ENCODE measurements at places on chromosomes 12 and 14.
A peak's percentile ranks its signal among the peaks of the same experiment; 100 is the strongest.

- DNase-seq, result no peak
Observed at GRCh38 chr12:116677202-116677661, 60.6 kb downstream of the SPRING1 start.

DNA sequence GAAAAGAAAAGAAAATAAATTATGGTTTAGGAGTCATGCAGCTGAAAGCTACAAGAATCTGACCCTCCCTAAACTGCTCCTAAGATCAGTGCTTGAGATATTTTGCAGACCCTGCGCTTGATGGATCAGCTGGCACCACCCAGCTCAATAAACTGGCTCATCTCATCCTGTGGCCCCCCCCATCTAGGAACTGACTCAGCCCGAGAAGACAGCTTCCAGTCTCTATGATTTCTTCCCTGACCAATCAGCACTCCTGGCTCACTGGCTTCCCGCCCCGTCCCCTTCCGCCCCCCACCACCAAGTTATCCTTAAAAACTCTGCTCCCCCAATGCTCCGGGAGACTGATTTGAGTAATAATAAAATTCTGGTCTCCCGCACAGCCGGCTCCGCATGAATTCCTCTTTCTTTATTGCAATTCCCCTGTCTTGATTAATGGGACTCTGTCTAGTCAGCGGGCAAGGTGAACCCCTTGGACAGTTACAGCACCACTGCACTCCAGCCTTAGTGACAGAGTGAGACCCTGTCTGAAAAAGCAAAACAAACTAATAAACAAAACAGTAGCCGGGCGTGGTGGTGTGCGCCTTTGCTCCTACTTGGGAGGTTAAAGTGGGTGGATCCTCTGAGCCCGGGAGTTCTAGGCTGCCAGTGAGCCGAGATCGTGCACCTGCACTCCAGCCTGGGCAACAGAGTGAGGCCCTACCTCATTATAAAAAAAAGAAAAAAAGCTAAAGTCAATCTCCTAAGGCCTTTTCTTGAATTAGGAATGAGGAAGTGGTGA lies 24.5 kb upstream of the SPTLC2 start:
- peak; percentile 5 for DNase-seq

- DNase-seq, result no peak
Observed at GRCh38 chr12:105587237-105587636, 256.7 kb downstream of the C12orf75 start.

DNA sequence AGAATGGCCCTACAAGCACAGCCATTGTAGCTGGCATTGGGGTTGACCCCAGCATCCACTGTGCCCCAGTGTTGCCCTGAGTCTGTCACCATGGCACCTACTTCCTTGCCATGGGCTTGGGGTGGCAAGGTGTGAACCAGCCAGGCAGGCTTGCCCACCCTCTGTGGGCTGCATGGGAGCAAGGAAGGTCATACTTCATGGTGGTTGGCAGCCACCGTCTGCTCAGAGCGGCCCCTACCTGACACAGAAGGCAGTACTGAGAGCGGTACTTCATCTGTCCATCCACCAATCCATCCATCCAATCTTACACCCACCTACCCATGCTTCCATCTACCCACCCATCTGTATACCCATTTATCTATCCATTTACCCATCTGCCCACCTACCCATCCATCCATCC lies 160.1 kb downstream of the KIF26A start:
- no peak for DNase-seq

GRCh38 chr12:22459838-22460490 lies 84.4 kb downstream of the C2CD5 start:
- no peak for DNase-seq

GRCh38 chr12:28793581-28794151 lies 355.4 kb upstream of the FAR2 start:
- DNase-seq, result no peak

DNA sequence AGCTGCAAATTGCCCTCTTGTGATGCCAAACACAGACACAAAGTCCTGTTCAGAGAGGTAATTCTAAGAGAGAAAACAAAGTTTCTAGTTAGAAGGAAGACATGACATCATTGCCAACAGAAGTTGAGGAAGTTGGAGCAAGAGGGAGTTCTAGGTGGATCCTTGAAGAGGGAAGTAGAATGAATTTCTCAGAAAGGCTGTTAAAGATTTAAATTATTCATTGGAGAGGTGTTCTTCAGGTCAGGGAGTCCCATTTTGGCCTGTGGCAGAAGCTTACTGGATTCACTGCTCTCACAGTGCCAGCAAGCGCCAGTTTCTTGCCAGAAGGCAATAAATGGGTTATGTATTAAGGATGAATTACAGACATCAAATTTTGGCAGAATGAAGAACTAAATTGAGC lies 15.3 kb downstream of the TSFM start:
- no peak for DNase-seq

DNA sequence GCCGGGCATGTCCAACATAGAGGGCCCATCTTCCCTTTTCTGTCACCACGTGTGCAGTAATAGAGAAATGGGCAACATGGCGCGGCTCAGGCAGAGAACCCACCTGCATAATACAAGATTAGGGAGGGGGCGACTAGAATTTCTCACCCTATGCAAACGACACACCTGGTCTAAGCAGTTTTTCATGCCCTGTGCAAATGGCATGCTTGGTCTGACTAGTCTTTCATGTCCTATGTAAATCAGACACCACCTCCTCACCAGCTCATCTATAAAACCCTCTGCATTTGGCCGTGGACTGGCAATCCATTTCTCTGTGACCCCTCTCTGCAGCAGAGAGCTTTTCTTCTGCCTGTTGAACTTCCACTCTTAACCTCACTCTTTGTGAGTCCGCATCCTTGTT lies 180.2 kb upstream of the PZP start:
- DNase-seq, result no peak

- no peak for DNase-seq
Observed at GRCh38 chr12:78198896-78199295, 368.2 kb downstream of the NAV3 start.

DNA sequence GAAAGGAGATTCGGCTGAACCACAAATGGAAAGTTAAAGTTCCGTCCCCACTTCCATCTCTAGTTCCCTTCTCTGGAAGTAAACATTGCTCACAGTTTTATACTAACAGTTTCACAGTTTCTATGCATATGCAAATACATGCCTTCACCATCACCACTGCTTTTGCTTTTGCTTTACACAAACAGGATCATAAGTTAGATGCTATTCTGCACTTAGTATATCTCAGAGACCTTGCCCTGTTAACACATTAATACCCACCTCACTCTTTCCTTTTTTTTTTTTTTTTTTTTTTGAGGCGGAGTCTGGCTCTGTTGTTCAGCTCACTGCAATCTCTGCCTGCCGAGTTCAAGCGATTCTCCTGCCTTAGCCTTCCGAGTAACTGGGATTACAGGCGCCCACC lies 890 bp downstream of the TEP1 start:
- DNase-seq, result no peak

- no peak for DNase-seq
Observed at GRCh38 chr12:51090705-51091229, 7.4 kb upstream of the CSRNP2 start.

- DNase-seq, result no peak
Observed at GRCh38 chr12:132145334-132145733, 1.1 kb downstream of the NOC4L start.

GRCh38 chr14:74658535-74659131 lies 46.6 kb upstream of the LTBP2 start:
- DNase-seq, result no peak

DNA sequence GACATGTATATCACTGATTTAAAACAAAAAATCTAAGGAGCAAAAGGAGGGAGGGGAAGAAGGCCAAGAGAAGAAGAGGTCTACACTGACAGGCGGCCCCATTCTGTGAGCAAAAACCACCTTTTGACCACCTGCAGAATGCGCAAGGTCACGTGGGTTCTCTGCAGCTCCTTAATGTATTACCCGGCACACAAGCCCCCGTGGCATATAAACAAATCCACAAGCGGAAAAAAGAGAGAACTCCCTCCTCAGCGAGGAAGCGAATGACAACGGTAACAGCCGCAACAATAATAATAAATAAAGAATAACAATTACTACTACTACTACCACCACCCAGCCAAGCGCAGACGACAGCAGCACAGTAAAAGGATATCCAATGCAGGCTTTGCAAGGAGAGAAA lies 1.3 kb downstream of the KSR2 start:
- DNase-seq, result no peak

GRCh38 chr14:100193417-100194357 lies 34.2 kb upstream of the DEGS2 start:
- DNase-seq, result no peak

GRCh38 chr12:60196366-60196765 lies 600.5 kb downstream of the SLC16A7 start:
- no peak for DNase-seq

DNA sequence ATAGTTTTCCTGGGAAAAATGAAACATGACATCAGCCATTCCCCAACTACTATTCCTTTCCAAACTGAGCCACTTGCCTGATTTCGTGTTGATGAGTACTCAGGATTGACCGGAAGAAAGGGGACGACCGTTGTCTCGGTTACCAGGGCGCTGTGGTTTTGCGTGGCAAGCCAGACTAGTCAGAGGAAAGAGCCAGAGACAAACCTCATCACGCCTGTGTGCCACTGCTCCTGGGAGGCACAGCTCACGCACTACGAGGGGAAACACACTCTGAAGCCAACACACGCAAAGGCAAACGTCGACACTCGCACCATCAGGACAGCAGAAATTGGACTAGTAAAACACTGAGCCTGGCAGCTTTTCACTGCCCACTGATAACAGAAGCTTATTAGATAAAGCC lies 35.0 kb downstream of the GIT2 start:
- no peak for DNase-seq

- DNase-seq, result peak; percentile 93
Observed at GRCh38 chr12:122437656-122438121, 15.2 kb upstream of the CLIP1 start.

GRCh38 chr14:23069413-23069806 lies 12.1 kb upstream of the CDH24 start:
- no peak for DNase-seq

GRCh38 chr14:102544747-102545460 lies 35.3 kb upstream of the ANKRD9 start:
- no peak for DNase-seq

DNA sequence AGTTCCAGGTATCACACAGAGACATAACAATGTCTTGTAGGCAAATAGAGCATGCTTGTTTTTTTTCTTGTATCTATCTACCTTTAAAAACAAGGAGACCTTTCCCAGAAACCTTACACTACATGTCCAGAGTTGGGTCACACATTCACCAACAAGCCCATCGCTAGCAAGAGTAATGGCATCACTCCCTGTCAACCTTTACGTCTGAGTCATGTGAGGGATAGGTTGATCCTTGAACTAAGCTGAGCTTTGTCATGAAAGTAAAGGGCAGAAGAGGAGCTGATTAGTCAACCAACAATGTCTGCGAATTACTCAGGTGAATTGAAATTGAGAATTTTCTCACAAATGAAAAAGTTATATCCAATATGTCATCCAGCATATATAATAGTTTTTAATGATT lies 219.4 kb downstream of the CNTN1 start:
- DNase-seq, result no peak

GRCh38 chr12:58776144-58776543 lies 144.2 kb downstream of the LRIG3 start:
- no peak for DNase-seq

- DNase-seq, result no peak
Observed at GRCh38 chr14:63470962-63471793, 72.0 kb downstream of the PPP2R5E start.

GRCh38 chr12:56522411-56523193 lies 982 bp downstream of the RBMS2 start:
- no peak for DNase-seq
